ENCODE measurements at places on chromosomes 12 and 14.

GRCh38 chr12:92334552-92334951, 188.9 kb upstream of the BTG1 start:
- no peak for DNase-seq

- no peak for DNase-seq
These were observed 6.0 kb downstream of the MMAB start for GRCh38 chr12:109567296-109567695.

DNA sequence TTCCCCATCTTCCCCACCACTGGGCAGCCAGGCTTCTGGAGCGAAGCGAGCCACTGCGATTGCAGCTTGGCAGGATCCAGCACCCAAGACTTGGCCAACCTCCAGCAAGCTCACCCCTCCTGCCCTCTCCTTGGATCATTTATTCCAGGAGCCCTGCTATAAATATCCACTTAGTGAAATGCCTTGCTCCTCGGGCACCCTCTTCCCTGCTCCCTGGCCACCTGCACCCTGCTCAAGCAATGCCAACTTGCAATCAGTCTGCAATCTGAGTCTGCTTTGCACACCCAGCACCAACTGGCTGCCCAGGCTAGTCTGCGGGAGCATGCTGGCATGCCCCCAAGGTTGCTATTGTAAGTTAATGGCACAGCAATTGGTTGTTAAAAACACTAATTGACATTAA, 666.0 kb downstream of the MED13L start:
- DNase-seq, result no peak

GRCh38 chr12:121085506-121086353, 46.7 kb upstream of the OASL start:
- no peak for DNase-seq

DNA sequence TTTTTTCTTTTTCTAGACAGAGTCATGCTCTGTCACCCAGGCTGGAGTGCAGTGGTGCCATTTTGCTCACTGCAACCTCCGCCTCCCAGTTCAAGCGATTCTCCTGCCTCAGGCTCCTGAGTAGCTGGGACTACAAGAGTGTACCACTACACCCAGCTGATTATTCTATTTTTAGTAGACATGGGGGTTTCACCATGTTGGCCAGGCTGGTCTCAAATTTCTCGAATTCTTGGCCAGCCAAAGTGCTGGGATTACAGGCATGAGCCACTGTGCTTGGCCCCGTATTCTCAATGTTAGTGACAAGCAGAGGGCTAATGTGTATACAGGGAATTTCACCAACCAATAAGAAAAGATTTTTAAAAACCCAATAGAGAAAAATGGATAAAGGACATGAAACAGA, 8.4 kb downstream of the PLBD2 start:
- DNase-seq, result no peak

DNA sequence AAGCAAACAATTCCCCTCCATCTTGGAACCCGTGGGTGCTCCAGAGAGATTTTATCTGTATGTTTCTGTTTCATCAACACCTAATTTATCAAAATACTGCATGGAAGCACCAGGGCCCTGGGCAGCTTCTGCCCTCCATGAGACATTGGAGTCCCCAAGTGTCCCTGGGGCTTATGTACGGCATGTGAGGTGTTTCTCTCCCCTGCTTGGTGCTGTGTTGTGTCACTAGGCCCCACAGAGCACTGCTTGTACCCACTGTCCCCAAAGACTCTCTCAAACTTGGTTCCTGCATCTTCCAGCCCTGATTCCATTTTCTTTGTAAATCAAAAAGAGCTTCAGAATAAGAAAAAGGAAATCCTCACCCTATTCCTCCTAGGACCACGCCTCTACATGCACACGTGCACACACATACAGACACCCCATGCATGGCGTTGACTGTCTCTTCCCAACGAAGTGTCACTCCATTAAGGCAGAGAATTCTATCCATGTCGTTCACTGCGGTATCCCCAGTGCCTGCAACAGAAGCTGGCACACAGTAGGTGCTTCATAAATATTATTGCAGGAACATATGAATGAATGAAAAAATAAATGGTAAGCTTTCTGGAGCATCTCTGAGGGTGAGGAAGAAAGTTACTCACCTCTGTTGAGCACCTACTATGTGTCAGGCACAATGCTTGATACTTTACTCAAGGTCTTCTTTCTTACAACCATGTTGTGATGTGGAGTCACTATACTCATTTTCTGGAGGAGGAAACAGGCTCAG, 191.6 kb downstream of the DICER1 start:
- DNase-seq, result no peak

GRCh38 chr12:123894823-123895345, 77.7 kb downstream of the CCDC92 start:
- DNase-seq, result no peak

GRCh38 chr14:100416921-100417860, 94.1 kb downstream of the SLC25A47 start:
- DNase-seq, result no peak

Measured in activated CD4-positive, alpha-beta T cell treated with anti-CD3 and anti-CD28 coated beads, Interleukin-2, amount 50 U/mL, for 24 hours (primary cell).